Prostate gland (tissue), 2 donors: ENCODE measurements at places on chromosomes 6 and 20.
A peak's percentile ranks its signal among the peaks of the same experiment; 100 is the strongest.

DNA sequence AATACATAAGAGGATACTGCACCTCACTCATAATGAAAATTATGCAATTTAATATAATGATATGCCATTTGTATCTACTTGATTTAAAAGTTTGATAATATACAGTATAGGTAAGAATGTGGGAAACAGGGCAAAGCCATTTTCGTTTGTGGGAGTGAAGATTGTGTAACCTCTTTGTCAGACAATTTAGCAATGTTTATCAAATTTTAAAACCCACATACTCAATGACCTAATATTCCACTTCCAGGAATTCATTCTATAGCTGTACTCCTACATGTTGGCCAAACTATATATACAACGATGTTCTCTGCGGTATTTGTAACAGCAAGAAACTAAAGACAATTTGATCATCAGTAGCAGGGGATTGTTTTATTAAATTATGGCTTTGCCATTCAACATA lies 17.8 kb upstream of the FKBP5 start:
- no peak for DNase-seq

GRCh38 chr6:127190552-127190951 lies 72.1 kb downstream of the RSPO3 start:
- no peak for DNase-seq

DNA sequence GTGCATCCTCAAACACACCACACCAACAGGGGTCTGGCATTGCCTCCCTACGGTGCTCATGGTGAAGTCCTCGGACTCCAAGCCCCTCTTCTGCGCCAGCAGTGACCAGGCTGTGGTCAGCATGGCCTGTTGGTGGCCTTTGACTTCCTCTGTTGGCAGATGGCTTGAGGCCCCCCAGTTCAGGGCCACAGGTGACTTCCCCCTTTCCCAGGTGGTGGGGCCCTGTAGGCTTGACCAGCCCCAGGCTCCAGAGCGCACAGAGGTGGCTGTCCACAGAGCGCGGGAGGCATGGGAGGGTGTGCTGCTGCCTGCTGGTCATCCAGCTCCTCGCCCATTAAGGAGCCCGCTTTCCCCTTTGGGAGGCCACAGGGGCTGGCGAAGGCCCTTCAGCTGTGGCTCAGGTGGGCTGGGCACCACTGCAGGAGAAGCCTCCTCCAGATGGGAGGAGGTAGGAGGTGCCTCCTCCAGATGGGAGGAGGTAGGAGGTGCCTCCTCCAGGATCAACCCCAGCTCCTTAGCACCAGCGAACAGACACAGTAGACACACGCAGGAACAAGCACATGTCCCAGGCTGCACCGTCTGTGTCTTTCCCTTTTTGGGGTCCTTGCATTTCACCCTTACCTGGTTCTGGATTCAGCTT lies 52.1 kb upstream of the BHLHE23 start:
- no peak for DNase-seq

DNA sequence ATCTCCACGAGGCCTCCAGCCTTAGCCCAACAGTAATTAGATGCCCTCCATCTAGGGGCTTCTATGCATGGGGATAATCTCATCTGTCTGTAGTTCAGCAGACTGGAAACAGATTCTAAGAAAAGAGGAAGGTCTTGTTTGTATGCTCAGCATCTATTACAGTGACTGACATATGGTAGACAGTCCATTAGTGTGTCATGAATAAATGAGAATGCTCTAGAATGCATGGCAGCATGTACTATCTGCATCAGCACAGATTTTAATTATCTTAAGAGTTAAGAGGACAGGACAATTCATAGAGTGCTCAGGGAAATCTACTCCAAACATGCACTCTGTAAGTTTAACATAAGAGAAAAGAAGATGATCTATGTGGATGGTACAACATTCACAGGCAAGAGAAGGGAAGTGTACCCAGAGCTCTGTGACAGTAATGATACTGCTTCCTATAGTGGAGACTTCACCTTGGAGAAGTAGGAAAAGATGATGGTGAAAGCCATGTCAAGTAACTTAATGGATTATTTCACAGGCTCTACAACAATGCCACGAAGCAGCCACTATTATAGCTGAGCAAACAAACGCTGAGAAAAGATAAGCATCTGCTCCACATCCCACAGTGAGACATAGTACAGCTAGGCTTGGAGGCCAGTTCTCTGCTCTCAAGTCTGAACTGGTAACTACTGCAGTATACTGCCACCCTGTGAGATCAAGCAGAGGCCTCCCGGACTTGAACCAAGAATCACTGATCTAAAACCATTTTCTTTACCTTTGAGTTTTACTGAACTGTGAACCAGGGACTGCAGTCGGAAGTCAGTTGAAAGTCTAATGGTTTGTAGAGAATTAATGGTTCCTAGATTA lies 309.2 kb upstream of the SPTLC3 start:
- DNase-seq: no peak

- DNase-seq: peak; percentile 55
Measured at GRCh38 chr20:49916146-49917002, 1.0 kb upstream of the SPATA2 start.

DNA sequence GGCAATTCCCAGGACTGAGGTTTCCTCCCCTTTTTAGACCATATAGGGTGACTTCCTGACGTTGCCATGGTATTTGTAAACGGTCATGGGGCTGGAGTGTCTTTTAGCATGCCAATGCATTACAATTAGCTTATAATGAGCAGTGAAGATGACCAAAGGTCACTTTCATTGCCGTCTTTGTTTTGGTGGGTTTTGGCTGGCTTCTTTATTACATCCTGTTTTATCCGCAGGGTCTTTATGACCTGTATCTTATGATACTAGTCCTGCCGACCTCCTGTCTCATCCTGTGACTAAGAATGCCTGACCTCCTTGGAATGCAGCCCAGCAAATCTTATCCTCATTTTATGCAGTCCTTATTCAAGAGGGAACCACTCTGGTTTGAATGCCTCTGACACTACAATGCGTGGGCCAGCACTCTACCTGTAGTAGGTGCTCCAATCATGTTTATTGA lies 190.1 kb downstream of the KCNQ5 start:
- no peak for DNase-seq

DNA sequence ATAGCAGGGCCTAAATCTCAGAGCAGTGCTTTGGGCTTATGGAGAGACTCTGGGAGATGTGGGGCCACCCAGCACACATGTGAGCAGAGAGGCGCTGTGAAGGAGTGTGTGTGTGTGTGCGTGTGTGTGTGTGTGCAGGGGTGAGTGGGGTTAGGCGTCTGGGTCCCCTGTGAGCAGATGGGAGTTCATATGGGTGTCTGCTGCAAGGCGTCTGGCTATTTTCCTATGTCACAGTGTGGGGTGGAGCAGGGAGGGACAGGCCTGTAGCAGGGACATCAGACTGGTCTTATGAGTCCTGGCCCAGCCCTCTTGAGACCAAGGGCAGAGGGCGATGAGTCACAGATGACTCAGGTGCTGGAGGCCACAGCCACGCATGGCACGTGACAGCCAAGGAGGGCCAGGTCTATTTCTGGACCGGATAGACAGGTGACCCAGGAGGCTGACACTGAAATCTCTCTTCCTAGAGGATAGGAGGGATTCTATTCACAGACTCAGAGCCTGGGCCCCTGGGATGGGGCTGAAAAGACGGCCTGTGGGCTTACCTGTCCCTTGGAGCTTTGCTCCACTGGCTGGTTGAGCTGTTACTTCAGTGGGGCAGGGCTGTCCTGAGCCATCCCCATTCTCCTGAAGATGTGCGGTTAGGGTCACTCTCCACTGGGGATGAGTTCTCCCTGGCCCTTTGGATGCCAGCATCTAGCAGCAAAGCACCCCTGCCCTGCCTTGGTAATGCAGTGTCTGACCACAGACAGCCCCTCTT lies 28.9 kb downstream of the VEGFA start:
- no peak for DNase-seq

DNA sequence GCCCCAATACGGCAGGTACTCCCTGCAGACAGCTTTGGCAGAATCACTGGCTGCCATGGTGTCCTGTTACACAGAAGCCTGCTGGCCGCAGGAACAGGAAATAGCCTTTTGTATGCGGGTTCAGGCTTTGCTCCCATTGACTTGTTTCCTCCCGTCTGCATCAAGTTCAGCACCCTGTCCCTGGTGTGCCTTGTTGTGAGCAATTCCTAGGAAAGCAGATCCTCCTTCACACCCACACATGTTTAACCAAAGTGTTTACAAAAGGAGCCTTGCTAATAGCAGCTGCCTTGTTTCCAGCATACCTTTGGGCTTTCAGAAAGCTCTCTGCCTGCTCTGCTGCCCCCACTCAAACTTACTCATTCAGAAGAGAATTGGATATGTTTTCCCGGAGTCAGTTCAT lies 127.2 kb upstream of the SUPT3H start:
- peak; percentile 57 for DNase-seq

- peak; percentile 36 for DNase-seq
Measured at GRCh38 chr6:116059713-116060571, 749 bp downstream of the FRK start.
